ENCODE measurements at places on chromosomes 5 and 9. TPM values are rescaled to one million over a fixed set of nuclear protein-coding genes. Genes with fewer than 3 reads are reported as not detected.

DNA sequence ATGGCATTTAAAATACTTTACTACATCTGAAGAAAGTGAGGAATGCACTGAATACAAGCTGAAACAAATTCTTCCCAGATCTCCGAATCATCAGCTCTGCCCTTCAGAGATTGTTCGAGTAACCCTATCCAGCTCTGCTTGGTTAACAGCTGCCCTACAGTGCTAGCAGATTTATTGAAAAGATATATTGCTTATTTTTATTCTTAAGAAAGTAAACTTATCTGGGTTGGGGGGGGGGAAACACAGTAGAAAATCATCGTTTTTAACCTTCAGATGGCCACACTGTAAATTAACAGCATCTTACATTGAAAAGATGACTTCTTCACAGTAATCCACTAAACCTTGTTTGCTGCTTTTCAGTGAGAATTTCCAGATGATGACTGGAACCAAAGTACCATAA lies 210.8 kb downstream of the NFIB start:
- H3K4me3 ChIP-seq = no peak overlapping the region
- H3K27ac ChIP-seq = no peak overlapping the region
- DNase-seq = no peak
- H3K27me3 ChIP-seq = no peaks in the 10 kb centered on the region
- no peaks in the 10 kb centered on the region for H3K4me1 ChIP-seq
- H3K36me3 ChIP-seq = no peaks in the 10 kb centered on the region

DNA sequence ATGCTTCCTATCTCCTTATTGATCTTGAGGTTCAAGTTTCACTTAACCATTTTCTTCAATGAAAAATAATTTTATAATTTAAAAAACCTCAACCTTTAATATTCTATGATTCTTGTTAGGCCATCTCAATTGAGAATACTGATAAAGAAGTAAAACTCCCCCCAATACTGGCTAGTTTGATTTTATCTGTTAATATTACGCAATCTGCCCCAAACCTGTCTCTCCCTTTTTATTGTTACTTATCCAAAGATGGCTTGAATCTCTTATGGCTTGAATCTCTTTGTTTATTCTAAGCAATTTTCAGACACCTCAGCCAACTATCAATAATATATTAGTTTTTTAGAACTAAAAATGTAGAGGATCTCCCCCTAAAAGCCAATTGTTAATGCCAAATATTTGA lies 4.1 kb upstream of the PCDHAC2 start:
- H3K36me3 ChIP-seq = no peaks in the 10 kb centered on the region
- no peaks in the 10 kb centered on the region for H3K4me1 ChIP-seq
- peaks cover 2% of the 10 kb centered on the region for H3K27me3 ChIP-seq
- no peak overlapping the region for H3K4me3 ChIP-seq
- no peak overlapping the region for H3K27ac ChIP-seq

DNA sequence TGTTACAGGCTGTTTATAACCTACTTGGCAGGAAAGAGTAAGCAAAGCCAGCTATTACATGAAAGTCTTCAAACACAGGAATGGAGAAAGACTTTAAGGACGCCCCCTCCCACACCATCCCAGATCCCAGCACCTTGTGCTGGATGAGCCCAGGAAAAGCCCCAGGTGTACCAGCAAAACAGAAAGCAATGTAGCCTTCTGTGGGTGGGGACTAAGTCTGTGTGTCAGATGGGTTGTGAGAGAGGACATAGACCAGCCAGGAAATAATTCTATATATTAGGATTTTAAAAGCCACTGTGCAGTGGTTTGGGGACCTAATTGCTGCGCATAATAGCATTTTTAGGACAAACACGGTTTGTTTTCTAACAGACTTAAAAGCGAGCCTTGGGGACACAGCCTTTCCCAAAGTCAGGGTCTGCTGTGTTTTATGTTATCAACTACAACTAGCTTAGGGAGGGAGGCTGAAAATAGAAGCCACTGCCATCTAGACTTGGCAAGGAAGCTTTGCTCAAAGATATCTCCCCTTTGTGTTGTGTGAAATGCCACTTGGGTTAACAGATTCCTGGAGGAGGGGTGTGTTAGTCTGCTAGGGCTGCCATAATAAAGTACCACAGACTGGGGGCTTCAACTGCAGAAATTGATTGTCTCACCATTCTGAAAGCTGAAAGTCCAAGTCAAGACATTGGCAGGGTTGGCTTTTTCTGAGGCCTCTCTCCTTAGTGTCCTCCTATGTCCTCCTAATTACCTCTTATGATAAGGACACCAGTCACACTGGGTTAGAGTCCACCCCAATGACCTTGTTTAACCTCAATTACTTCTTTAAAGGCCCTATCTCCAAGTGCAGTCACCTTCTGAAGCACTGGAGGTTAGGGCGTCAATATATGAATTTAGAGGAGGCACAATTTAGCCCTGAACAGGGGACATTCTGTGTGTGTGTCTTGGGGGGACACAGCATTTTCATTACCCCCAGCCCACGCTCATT lies 17.2 kb upstream of the UBE2QL1 start:
- no peak for DNase-seq
- no peak overlapping the region for H3K27ac ChIP-seq
- H3K36me3 ChIP-seq = no peaks in the 10 kb centered on the region

GRCh38 chr9:108194154-108194553 lies 661.6 kb downstream of the ACTL7B start:
- no peaks in the 10 kb centered on the region for H3K27me3 ChIP-seq
- H3K27ac ChIP-seq = no peak overlapping the region
- no peak overlapping the region for H3K4me3 ChIP-seq

GRCh38 chr5:178931846-178932760 lies 8.9 kb upstream of the ZNF454 start:
- no peak overlapping the region for H3K4me3 ChIP-seq
- no peaks in the 10 kb centered on the region for H3K4me1 ChIP-seq
- H3K27me3 ChIP-seq = no peaks in the 10 kb centered on the region
- H3K27ac ChIP-seq = no peak overlapping the region
- no peaks in the 10 kb centered on the region for H3K36me3 ChIP-seq

The PCDHGB5 gene
- total RNA-seq = 4.2 TPM

The PIP5KL1 gene
- 0.97 TPM for total RNA-seq

The IRX4 gene
- not detected for total RNA-seq

DNA sequence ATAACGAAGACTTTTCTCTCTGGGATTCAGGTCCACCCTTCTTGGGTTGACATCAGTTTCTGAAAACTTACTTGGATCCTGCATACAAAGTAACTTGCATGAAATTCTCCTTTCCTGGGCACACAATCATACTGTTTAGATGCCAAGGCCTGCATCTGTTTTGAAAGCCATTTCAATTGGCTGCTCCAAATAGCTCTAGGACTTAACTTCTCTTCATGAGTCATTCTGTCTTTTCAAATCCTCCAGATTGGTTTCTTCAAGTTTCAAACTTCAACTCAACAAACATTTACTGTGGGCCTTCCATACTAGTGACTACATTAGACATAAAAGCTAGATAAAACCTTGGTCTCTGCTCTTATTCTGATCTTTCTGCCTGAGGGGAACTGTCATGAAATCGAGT lies 54.8 kb upstream of the HMHB1 start:
- H3K36me3 ChIP-seq = no peaks in the 10 kb centered on the region
- H3K4me1 ChIP-seq = no peaks in the 10 kb centered on the region
- H3K27ac ChIP-seq = no peak overlapping the region
- H3K27me3 ChIP-seq = no peaks in the 10 kb centered on the region
- DNase-seq = no peak

DNA sequence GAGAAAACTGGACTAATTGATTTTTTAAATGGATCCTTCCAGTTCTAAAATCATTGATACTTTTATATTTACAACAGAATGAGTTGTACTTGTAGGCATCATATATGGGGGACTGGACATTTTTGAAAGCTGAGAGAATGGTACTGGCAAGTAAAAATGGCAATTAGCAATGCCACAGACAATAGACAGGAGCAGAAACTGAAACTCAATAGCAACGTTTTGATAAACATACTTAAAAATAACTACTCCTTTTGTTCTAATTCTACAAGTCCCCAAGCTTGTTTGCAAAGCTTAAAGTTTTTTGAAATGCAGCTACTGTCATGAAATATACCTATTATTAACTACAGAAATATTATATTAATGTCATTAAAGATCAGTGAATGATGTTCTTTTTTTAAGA lies 52.8 kb upstream of the FBXL7 start:
- no peak for DNase-seq
- H3K36me3 ChIP-seq = no peaks in the 10 kb centered on the region
- H3K27me3 ChIP-seq = no peaks in the 10 kb centered on the region
- no peak overlapping the region for H3K27ac ChIP-seq

- DNase-seq = no peak
- H3K36me3 ChIP-seq = no peaks in the 10 kb centered on the region
- no peak overlapping the region for H3K4me3 ChIP-seq
- no peak overlapping the region for H3K27ac ChIP-seq
These were observed 106.3 kb upstream of the SPOCK1 start for GRCh38 chr5:137605411-137605810.

DNA sequence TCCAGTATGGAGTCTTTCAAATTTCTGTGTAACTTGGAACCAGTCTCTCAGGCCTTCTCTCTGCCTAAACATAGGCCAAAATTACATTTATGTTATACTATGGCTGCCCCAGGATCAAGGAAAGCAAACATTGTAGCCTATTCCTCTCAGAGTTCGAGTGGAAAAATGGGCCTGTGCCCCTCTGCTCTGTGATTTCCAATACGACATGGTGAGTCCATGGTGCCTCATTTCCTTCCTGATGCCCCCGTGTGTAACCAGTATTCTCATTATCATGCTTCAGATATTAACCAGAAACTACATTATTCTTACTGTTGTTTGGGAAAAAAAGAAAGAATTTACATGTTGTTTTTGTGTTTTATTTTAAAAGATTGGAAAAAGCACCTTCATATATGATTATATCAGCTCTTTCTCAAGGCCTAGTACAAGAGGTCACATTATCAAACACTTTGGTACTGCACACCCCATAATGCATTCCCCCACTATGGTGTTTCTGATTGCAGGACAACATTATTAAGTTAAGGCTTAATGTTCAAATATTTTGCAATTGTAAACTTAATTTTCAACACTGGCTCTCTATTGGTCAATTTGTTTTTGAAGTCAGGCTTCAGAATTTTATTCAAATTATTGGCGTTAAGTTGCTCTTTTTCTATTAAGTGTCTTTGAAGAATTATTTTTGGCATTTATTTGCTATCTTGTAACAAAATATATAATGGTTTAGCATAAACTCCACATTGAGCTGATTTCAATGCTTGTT lies 151.8 kb upstream of the SLC27A6 start:
- no peak overlapping the region for H3K27ac ChIP-seq
- H3K27me3 ChIP-seq = no peaks in the 10 kb centered on the region
- H3K36me3 ChIP-seq = no peaks in the 10 kb centered on the region
- no peak for DNase-seq
- H3K4me3 ChIP-seq = no peak overlapping the region

DNA sequence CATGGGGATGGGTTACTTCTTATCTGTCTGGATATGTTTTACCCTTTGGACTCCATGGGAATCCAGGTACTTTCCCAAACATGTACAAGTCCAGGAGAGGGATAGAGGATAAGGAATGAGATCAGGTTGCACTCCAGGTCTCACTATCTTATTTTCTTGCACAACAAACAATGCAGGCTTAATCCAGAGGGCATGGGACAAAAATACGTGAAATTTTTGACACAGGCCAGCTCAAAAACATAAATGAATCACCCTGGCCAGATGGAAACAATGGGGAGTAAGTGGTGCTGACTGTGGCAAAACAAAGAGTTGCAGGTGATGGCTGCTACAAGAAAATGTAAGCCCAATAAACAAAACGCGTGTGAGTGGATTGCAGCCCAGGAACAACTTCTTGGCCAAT lies 69.4 kb upstream of the GAS1 start:
- no peak overlapping the region for H3K27ac ChIP-seq
- H3K4me1 ChIP-seq = no peaks in the 10 kb centered on the region
- no peaks in the 10 kb centered on the region for H3K36me3 ChIP-seq

- no peak overlapping the region for H3K27ac ChIP-seq
- no peak for DNase-seq
- H3K4me3 ChIP-seq = no peak overlapping the region
- H3K27me3 ChIP-seq = peaks cover 6% of the 10 kb centered on the region
- no peaks in the 10 kb centered on the region for H3K36me3 ChIP-seq
These were observed 1.9 kb downstream of the PRRX2 start for GRCh38 chr9:129667378-129667777.

- no peaks in the 10 kb centered on the region for H3K36me3 ChIP-seq
- H3K27me3 ChIP-seq = no peaks in the 10 kb centered on the region
- no peak overlapping the region for H3K4me3 ChIP-seq
- no peak overlapping the region for H3K27ac ChIP-seq
- no peaks in the 10 kb centered on the region for H3K4me1 ChIP-seq
These were observed 16.6 kb upstream of the KIF12 start for GRCh38 chr9:114115654-114116125.

GRCh38 chr9:37862530-37862929 lies 41.4 kb downstream of the SLC25A51 start:
- H3K4me3 ChIP-seq = no peak overlapping the region
- no peak overlapping the region for H3K27ac ChIP-seq
- DNase-seq = no peak
- no peaks in the 10 kb centered on the region for H3K4me1 ChIP-seq
- H3K27me3 ChIP-seq = no peaks in the 10 kb centered on the region

The SPINK4 gene
- total RNA-seq = not detected

The IZUMO3 gene
- not detected for total RNA-seq

The SPINK1 gene
- not detected for total RNA-seq

The ZNF366 gene
- 0.54 TPM for total RNA-seq

DNA sequence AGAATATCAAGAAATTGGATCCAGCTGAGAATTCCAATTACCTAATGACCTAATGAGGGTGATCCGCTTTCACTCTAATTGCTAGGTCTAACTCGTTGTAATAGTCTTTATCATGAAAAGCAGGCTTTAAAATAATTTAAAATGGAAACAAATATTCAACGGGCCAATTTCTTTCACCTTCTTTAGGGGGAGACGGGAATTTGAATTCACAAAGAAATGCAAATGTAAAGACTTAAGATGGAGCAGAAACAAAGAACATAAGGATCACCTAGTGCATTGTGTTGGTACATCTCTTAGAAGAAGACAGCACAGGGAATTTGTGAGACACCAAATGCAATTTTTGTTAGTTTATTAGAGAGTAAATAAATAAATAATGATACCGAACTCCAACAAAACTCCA lies 1.5 kb upstream of the KCNN2 start:
- H3K4me3 ChIP-seq = no peak overlapping the region
- no peak overlapping the region for H3K27ac ChIP-seq
- DNase-seq = no peak
- H3K27me3 ChIP-seq = peaks cover 20% of the 10 kb centered on the region

DNA sequence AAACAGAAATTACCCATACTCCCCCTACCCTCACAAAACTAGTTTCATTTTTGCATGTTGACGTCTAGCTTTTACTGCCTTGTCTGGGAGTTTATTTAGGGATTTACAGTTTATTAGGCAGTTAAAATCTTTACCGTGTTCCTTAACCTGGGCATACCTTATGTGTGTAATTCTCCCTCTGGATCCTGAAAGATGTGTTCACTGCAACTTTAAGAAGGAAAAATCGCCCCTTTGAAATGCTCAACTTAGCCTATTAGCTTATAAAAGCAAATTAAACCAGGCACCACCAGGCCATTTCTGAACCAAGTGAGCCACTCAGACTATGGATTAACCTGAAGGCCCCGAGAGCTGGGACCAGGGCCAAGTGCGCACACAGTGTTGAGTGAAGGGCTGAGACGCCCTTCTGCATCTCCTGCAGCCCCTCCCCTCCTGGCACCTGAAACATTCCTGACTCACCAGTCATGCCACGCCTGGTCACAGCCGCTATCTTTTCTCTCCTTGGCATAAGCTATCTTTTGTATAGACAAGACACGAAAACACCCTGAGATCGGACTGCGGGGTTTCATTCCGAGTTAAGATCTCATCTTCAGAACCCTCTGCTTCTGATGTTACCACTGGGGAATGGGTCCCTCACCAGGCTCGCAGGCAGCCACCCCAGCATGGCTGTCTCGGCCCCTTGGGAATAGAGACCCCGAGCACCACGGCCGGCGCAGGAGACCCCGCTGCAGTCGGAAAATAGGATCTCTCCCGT lies 111.9 kb downstream of the ROR2 start:
- H3K27me3 ChIP-seq = no peaks in the 10 kb centered on the region
- H3K4me3 ChIP-seq = no peak overlapping the region
- no peak overlapping the region for H3K27ac ChIP-seq

The SLF1 gene
- 17.2 TPM for total RNA-seq

The WDR38 gene
- not detected for total RNA-seq

Measured in natural killer cell (primary cell).